ENCODE measurements at places on chromosomes 5 and 9. TPM values are rescaled to one million over a fixed set of nuclear protein-coding genes. Genes with fewer than 3 reads are reported as not detected.
A peak's percentile ranks its signal among the peaks of the same experiment; 100 is the strongest.

DNA sequence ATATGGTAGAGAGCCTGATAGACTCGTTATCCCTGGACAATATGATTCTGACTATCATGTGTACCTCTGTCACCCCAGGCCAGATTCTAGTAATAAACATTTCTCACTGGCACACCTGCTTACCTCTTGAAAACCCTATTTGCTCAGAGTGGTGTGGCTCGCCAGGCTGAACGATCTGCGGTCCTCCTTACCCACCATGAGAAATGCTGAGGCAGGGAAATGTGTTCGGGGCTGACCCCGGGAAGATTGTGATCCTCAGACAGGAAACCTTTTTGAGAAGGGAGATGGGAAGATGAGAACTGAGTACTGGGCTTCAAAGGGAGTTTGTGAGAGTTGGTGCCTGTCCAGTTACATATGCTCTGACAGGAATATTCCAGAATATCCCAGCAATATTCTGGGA, 10.7 kb upstream of the PRXL2C start:
- no peak for DNase-seq

DNA sequence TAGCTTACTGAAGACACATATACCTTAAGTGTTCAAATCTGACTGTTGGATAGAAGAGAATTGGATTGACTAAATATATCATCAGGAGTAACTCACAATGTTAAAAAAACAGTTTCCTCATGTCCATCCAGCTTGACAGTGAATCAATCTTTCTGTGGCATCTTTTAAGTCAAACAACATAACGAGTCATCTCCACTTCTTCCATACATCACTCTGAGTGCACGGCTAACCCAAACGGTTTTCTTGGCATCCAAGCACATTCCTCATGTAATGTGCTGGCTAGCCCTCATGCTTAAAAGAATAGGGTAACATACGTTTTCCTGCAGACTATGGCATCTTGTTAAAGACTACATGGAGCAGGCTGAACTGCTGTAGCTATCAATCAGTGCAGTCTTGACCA, 291.5 kb upstream of the TRPC7 start:
- peak; percentile 3 for DNase-seq

GRCh38 chr9:136697821-136698526, 10.7 kb upstream of the AGPAT2 start:
- no peak for DNase-seq

DNA sequence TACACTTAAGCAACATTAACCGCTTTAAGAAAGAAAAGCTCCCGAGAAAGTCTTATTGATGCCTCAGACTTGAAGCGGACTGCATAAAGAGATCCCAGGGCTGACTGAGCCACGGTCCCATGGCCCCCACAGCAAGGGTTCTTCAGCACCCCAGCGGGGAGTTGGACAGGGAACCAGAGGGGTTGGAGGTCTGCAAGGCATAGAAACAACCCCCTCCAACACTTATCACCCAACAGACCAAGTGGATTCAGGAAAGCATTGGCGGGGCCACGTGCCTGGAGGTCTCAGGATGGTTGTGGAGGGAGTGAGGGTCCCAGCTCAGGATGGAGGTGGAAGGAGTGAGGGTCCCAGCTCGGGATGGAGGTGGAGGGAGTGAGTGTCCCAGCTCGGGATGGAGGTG, 143.7 kb upstream of the IRX2 start:
- no peak for DNase-seq

GRCh38 chr9:91736311-91736710, 213.7 kb downstream of the ROR2 start:
- DNase-seq: no peak

GRCh38 chr5:36870399-36871040, 6.0 kb upstream of the NIPBL start:
- peak; percentile 71 for DNase-seq

DNA sequence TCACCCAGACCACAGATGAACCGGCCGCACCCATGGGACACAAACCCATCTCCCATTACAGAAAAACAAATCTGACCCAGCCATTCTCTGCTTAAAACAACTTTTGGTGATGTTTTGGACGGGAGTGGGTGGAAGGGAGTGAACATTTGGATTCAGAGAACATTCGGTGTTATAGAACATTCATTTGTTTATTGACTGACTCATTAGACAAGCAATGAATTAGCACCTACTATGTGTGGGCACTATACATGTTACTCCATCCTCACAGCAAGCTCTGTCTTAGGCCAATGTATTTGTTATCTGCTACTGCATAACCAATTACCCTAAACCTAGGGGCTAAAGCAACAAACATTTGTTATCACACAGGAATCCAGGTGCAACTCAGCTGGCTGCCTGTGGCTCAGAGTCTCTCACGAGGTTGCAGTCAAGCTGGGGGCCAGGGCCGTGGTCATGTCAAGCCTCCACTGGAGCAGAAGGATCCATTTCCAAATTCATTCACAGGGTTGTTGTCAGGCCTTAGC, 5.1 kb upstream of the ERGIC1 start:
- DNase-seq: no peak

DNA sequence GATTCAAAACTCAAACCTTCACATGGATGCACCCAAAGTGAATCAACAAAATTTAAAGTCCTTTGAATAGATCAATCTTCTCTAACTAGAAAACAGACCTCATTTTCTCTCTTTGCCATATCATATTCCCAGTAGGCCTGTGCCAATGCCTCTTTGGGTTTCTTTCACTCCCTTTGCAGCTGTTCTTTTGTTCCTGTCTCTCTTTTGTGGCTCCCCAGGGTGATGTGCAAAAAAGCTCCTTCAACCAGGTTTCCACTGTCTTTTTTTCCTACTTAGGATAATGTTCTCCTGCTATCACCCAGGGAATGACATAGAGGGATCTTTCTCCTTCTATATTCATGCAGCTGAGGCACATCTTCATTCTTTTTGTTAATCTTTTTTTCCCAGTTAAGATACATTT, 54.6 kb downstream of the MARCHF3 start:
- DNase-seq: no peak

- no peak for DNase-seq
Observed at GRCh38 chr9:126319671-126320070, 7.0 kb upstream of the MVB12B start.

DNA sequence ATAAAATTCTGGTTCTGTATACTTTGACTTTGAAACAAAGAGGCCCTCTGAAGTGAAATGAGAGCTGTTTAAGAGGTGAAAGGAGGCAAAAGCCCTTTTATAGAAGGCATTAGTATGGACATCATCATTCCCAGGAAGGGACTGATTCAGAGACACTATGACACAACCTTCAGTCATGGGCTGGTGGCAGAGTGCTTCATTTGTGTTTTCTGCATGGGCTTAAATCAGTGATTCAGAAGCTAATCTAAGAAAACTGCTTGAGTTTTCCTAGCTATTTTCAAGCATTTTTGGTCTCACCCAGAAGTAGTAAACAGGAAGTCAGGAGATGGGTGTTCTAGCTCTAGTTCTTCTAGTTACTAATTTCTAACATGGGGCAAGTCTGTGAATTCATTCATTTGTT, 288.9 kb downstream of the TRPM3 start:
- DNase-seq: no peak

HOMER1 gene
- total RNA-seq: 12.5 TPM

- DNase-seq: no peak
Observed at GRCh38 chr9:2271426-2271825, 256.3 kb downstream of the SMARCA2 start.

Measured in PC-9 (cell line).